ENCODE measurements at places on chromosomes 13 and 19. TPM values are rescaled to one million over a fixed set of nuclear protein-coding genes. Genes with fewer than 3 reads are reported as not detected.

Gene C5AR2
- total RNA-seq, result 0.39 TPM

Gene F7
- total RNA-seq, result not detected

Gene CYP2A6
- not detected for total RNA-seq

Gene FCGBP
- 0.15 TPM for total RNA-seq

Gene RFPL4A
- not detected for total RNA-seq

Gene KLK10
- total RNA-seq, result not detected

Gene TEAD2
- total RNA-seq, result 20.3 TPM

Gene NHLRC3
- 7.6 TPM for total RNA-seq

Gene RFPL4AL1
- not detected for total RNA-seq

Gene TMEM259
- 99.9 TPM for total RNA-seq

Gene PSG1
- 11.0 TPM for total RNA-seq

Gene IL11
- 23.0 TPM for total RNA-seq

Gene ANO8
- total RNA-seq, result 5.6 TPM

Gene CRX
- total RNA-seq, result not detected

Gene SRRM5
- total RNA-seq, result 0.05 TPM

Gene B3GNT3
- not detected for total RNA-seq

Gene ZNF568
- 7.3 TPM for total RNA-seq

Gene IL4I1
- total RNA-seq, result 12.5 TPM

Gene F2RL3
- total RNA-seq, result not detected

Gene FBN3
- not detected for total RNA-seq

Gene CYP2B6
- total RNA-seq, result not detected

Gene LRRC63
- not detected for total RNA-seq

Gene NXNL1
- total RNA-seq, result not detected

Gene FCHO1
- total RNA-seq, result 2.1 TPM

Gene ZNF728
- total RNA-seq, result not detected

Gene PRR20E
- not detected for total RNA-seq

Gene CXCL17
- not detected for total RNA-seq

Gene SLC7A10
- total RNA-seq, result not detected

Gene TNFSF9
- total RNA-seq, result 16.3 TPM

Gene ODAD3
- total RNA-seq, result 0.54 TPM

Gene S1PR4
- total RNA-seq, result not detected

Gene GJA3
- not detected for total RNA-seq

Gene ZNF320
- total RNA-seq, result 4.8 TPM

All from M059J (cell line).